Stomach (tissue), 19 donors: ENCODE measurements at places on chromosomes 6 and 20. TPM values are rescaled to one million over a fixed set of nuclear protein-coding genes. Genes with fewer than 3 reads are reported as not detected.
A peak's percentile ranks its signal among the peaks of the same experiment; 100 is the strongest.

GSTA2 gene
- total RNA-seq = 6.8 TPM

CCN6 gene
- total RNA-seq = not detected

DEFB125 gene
- not detected for total RNA-seq

GRCh38 chr20:41078329-41078728 lies 49.7 kb downstream of the TOP1 start:
- no peaks in the 10 kb centered on the region for H3K27me3 ChIP-seq
- H3K4me3 ChIP-seq = no peak overlapping the region
- H3K27ac ChIP-seq = no peak overlapping the region
- peak; percentile 65 for DNase-seq
- peaks cover 28% of the 10 kb centered on the region for H3K4me1 ChIP-seq
- H3K36me3 ChIP-seq = peaks cover 9% of the 10 kb centered on the region

DNA sequence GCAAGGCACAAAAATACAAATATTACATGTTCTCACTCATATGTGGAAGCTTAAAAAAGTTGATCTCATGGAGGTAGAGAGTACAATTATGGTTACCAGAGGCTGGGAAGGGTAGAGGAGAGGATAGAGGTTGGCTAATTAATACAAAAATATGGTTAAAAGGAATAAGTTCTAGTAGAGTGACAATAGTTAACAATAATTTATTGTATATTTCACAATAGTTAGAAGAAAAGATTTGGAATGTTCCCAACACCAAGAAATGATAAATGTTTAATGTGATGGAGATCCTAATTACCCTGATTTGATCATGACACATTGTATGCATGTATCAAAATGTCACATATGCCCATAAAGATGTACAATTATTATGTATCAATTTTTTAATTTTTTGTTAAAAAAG lies 1.8 kb downstream of the ALDH8A1 start:
- H3K4me1 ChIP-seq = no peaks in the 10 kb centered on the region
- H3K27ac ChIP-seq = no peak overlapping the region
- no peak overlapping the region for H3K4me3 ChIP-seq
- no peak for DNase-seq
- H3K36me3 ChIP-seq = no peaks in the 10 kb centered on the region

DNA sequence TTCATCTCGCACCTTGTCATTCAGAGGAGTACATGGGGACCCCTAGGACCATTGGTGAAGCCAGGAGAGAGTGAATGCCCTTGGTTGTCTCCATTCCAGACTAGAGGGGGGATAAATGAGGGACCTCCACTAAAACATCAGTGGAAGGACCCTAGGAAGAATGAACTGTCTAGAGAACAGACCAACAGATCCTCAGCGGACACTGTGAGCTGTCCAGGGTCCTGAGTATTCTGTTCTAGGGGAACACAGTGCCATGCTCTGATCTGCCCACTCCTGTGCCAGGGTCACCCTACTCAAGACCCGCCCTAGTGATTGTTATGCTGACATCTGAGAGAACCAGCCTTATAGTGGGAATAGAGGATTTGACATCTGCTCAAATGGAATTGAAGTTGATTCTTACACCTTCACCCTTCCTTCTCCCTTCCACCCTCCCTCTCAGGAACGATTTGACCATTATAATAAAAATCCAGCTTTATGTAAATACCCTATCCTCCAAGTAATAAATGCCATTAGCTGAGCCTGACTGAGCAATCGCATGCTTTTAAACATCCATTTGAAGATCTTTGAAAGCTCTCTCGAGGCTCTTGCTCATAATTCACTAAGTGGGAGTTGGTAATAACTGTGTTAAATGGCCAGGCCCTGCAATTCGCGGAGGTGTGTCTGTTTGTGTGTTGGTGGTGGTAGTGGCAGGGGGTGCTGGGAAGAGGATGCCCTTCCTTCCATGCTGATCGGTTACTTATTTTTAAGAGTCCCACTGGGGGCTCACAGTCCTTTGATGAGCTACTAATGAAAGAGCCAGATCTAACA lies 43.6 kb upstream of the SLC32A1 start:
- no peak overlapping the region for H3K4me3 ChIP-seq
- no peaks in the 10 kb centered on the region for H3K36me3 ChIP-seq
- H3K27ac ChIP-seq = no peak overlapping the region

DNA sequence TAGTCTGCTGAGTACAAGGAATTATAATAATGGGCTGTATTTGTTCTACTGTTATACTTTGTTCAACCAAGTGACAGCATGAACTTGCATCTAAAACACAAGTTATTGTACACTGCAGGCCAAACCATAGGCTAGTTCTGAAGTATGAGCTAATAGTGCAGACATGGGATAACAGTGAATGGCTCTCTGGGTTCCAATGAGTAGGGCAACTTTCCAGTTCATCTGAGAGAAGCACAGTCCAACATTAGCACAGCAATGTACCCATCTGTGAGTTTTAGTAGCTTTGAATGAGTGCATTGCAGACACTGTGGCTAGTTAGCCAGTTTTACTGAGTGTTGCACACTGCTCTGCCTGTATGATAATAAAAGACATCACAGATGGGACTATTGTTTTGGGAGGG lies 56.5 kb upstream of the FUT9 start:
- no peak overlapping the region for H3K4me3 ChIP-seq
- no peaks in the 10 kb centered on the region for H3K36me3 ChIP-seq
- H3K4me1 ChIP-seq = no peaks in the 10 kb centered on the region
- H3K27me3 ChIP-seq = no peaks in the 10 kb centered on the region
- DNase-seq = no peak

PTK6 gene
- total RNA-seq = 98.5 TPM

GRCh38 chr6:23269436-23269835 lies 700.1 kb downstream of the HDGFL1 start:
- no peaks in the 10 kb centered on the region for H3K36me3 ChIP-seq
- no peaks in the 10 kb centered on the region for H3K27me3 ChIP-seq
- no peaks in the 10 kb centered on the region for H3K4me1 ChIP-seq
- H3K27ac ChIP-seq = no peak overlapping the region

- no peak for DNase-seq
- H3K4me1 ChIP-seq = no peaks in the 10 kb centered on the region
- no peaks in the 10 kb centered on the region for H3K27me3 ChIP-seq
- no peak overlapping the region for H3K4me3 ChIP-seq
- no peaks in the 10 kb centered on the region for H3K36me3 ChIP-seq
Observed at GRCh38 chr6:121485359-121485811, 49.9 kb downstream of the GJA1 start.
